Fibroblast of mammary gland (primary cell): ENCODE measurements at places on chromosomes 7 and 10.

- no peak for DNase-seq
Measured at GRCh38 chr7:158487631-158488151, 99.9 kb downstream of the PTPRN2 start.

GRCh38 chr7:49023345-49024328 lies 99.3 kb downstream of the CDC14C start:
- DNase-seq, result no peak

DNA sequence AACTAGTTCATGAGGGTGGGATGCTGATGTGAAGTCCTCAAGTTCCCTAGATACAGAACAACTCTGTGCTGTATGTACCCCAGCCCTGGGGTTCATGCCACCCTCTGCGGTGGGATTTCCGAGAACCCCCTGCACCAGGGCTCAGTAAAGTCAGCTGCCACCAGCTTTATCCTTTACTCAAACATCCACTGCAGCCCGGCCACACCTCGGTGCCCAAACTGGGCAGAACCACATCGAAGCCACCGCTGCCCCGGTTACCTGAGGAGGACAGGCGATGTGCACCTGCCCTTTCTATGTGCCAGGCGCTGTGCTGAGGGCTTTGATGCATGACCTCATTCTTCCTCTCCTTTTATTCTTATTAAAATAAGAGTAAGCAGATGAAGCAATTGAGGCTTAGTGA lies 9.9 kb upstream of the CALML5 start:
- DNase-seq, result no peak

- no peak for DNase-seq
Measured at GRCh38 chr10:128927497-128928161, 539.4 kb upstream of the MGMT start.

GRCh38 chr7:137074391-137075030 lies 206.1 kb downstream of the CHRM2 start:
- DNase-seq, result peak; percentile 27

- DNase-seq, result peak; percentile 83
Measured at GRCh38 chr10:100307684-100308083, 21.2 kb upstream of the BLOC1S2 start.

DNA sequence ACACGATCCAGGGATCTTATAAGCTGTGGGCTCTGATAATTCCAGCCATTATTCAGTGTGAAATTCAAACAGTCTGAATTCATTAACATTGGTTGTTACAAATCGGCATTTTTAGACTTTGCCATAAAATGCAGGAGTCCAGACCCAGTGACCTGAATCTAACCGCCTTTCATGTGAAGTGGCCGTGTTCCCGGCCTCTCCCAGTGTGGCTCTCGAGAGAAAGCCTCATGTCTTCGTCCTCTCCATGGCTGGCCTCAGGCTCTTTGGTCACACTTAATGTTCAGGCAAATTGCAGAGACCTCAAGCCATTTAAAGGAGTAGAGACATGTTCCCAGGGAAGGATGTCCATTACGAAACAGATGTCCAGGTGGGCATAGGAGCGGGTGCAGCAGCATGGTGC lies 59.3 kb downstream of the CTBP2 start:
- DNase-seq, result no peak

- DNase-seq, result peak; percentile 3
Measured at GRCh38 chr7:4282434-4283223, 399.5 kb upstream of the FOXK1 start.

- DNase-seq, result no peak
Measured at GRCh38 chr10:32980242-32980557, 22.2 kb upstream of the ITGB1 start.

GRCh38 chr7:50281680-50282445 lies 22.7 kb upstream of the IKZF1 start:
- no peak for DNase-seq
